ENCODE measurements at places on chromosomes 2 and 18. TPM values are rescaled to one million over a fixed set of nuclear protein-coding genes. Genes with fewer than 3 reads are reported as not detected.

HOXD3 gene
- polyA plus RNA-seq = 2.9 TPM

MYCN gene
- polyA plus RNA-seq = 5.6 TPM

TCF4 gene
- polyA plus RNA-seq = 96.8 TPM

GRCh38 chr2:178630581-178630980 lies 150.3 kb downstream of the PLEKHA3 start:
- peak; percentile 16 for DNase-seq

- DNase-seq = no peak
These were observed 348.2 kb downstream of the CTNNA2 start for GRCh38 chr2:79861059-79861374.

RND3 gene
- 57.7 TPM for polyA plus RNA-seq

- no peak for DNase-seq
These were observed 2.3 kb downstream of the FOXI3 start for GRCh38 chr2:88450186-88450585.

UGT1A10 gene
- polyA plus RNA-seq = not detected

SRD5A2 gene
- polyA plus RNA-seq = not detected

GRCh38 chr2:25402477-25402876 lies 60.8 kb upstream of the DNMT3A start:
- no peak for DNase-seq

RIT2 gene
- polyA plus RNA-seq = not detected
